ENCODE measurements at places on chromosomes 16 and 17.

GRCh38 chr17:43546319-43547188, at the start of gene ETV4:
ETV4 (minus strand) TSS chr17:43546340; CDS start chr17:43545617, 723 bp downstream.
- peak; percentile 91 for DNase-seq
- H3K4me3 ChIP-seq = peak within 1 kb of the TSS; percentile 71
- H3K27ac ChIP-seq = no peak within 1 kb of the TSS
- peaks cover 73% of the 10 kb centered on the region for H3K27me3 ChIP-seq
- H3K36me3 ChIP-seq = no peaks in the 10 kb centered on the region

GRCh38 chr16:67593288-67593687, 31.0 kb downstream of the CTCF start:
- H3K27ac ChIP-seq = no peak overlapping the region
- H3K27me3 ChIP-seq = no peaks in the 10 kb centered on the region
- DNase-seq = no peak
- H3K4me1 ChIP-seq = no peaks in the 10 kb centered on the region

DNA sequence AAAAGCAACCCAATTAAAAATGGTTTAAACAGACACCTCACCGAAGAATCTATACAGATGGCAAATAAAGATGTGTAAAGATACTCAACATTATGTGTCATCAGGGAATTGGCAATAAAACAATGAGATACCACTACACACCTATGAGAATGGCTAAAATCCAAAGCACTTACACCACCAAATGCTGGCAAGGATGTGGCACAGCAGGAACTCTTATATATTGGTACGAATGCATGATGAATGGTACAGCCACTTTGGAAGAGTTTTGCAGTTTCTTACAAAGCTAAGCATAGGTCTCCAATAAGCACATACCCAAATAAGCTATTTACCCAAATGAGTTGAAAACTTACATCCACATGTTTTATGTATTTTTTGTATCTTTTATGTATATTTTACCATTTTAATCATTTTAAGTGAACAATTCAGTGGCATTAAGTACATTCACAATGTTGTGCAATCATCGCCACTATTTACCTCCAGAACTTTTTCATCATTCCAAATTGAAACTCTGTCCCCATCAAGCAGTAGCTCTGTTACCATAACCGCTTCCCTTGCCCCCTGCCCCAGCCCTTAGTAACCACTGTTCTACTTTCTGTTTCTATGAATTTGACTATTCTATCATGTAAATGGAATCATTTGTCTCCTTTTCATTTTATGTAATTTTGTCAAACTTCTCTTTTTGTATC, 6.7 kb upstream of the ALDH3A2 start:
- H3K4me3 ChIP-seq = no peak overlapping the region
- H3K27me3 ChIP-seq = no peaks in the 10 kb centered on the region
- DNase-seq = no peak
- no peaks in the 10 kb centered on the region for H3K36me3 ChIP-seq
- H3K4me1 ChIP-seq = peaks cover 7% of the 10 kb centered on the region

DNA sequence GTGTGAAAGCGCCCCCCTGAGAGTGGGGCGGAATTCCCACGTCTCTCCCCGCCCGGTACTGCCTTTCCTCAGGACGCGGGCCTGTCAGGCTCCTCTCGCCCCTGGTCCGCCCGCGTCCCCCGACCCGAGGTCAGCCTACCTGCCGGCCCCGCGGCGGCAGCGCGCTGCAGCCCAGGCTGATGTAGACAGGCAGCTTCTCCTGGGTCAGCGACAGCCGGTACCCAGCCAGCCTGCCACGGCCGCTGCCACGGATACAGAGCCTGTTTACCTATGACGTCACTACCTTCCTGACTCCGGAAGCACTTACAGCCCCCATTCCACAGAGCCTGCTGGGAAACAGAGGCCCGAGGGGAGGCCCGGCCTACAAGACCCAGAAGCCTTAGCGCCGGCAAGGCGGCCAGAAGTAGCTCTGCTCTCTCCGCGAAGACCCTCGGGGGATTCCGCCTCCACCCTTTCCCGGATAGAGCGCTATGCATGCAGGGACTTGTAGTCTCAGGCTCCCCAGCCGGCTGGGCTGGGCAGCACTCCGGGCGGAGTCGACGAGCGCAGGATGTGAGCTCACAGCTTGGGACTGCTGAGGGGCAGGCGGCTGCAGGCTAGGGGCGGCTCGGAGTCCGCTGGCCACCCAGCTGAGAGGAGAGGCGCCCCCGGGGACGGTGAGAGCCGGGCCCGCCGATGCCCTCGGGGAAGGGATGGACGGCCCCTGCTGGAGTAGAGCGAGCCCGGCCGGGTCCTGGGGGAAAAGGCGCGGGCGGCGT, at the start of the genes IFT20 and TNFAIP1:
Gene IFT20 (minus strand): TSS at position 272 of the 758 bp plus-strand sequence. CDS start 3,487 bp downstream, outside the sequence.
Gene TNFAIP1 (plus strand): TSS at position 561 of the 758 bp plus-strand sequence. CDS start 3,761 bp downstream, outside the sequence.
- peak within 1 kb of the TSS; percentile 61 for H3K27ac ChIP-seq
- H3K4me1 ChIP-seq = peaks cover 18% of the 10 kb centered on the region
- peak within 1 kb of the TSS; percentile 91 for H3K4me3 ChIP-seq
- no peaks in the 10 kb centered on the region for H3K36me3 ChIP-seq
- DNase-seq = peak; percentile 99
- H3K27me3 ChIP-seq = no peaks in the 10 kb centered on the region

GRCh38 chr16:17078931-17079631, 391.7 kb downstream of the XYLT1 start:
- no peaks in the 10 kb centered on the region for H3K4me1 ChIP-seq
- H3K36me3 ChIP-seq = no peaks in the 10 kb centered on the region
- no peak for DNase-seq
- no peak overlapping the region for H3K4me3 ChIP-seq

- no peak overlapping the region for H3K27ac ChIP-seq
- no peak for DNase-seq
- no peaks in the 10 kb centered on the region for H3K36me3 ChIP-seq
- H3K4me1 ChIP-seq = no peaks in the 10 kb centered on the region
- no peaks in the 10 kb centered on the region for H3K27me3 ChIP-seq
- no peak overlapping the region for H3K4me3 ChIP-seq
Measured at GRCh38 chr16:14061732-14062259, 9.3 kb upstream of the MRTFB start.

- H3K36me3 ChIP-seq = no peaks in the 10 kb centered on the region
- H3K27me3 ChIP-seq = no peaks in the 10 kb centered on the region
- no peak overlapping the region for H3K27ac ChIP-seq
- no peak overlapping the region for H3K4me3 ChIP-seq
- peaks cover 15% of the 10 kb centered on the region for H3K4me1 ChIP-seq
- no peak for DNase-seq
Measured at GRCh38 chr17:45371414-45372324, 54.8 kb upstream of the MAP3K14 start.

DNA sequence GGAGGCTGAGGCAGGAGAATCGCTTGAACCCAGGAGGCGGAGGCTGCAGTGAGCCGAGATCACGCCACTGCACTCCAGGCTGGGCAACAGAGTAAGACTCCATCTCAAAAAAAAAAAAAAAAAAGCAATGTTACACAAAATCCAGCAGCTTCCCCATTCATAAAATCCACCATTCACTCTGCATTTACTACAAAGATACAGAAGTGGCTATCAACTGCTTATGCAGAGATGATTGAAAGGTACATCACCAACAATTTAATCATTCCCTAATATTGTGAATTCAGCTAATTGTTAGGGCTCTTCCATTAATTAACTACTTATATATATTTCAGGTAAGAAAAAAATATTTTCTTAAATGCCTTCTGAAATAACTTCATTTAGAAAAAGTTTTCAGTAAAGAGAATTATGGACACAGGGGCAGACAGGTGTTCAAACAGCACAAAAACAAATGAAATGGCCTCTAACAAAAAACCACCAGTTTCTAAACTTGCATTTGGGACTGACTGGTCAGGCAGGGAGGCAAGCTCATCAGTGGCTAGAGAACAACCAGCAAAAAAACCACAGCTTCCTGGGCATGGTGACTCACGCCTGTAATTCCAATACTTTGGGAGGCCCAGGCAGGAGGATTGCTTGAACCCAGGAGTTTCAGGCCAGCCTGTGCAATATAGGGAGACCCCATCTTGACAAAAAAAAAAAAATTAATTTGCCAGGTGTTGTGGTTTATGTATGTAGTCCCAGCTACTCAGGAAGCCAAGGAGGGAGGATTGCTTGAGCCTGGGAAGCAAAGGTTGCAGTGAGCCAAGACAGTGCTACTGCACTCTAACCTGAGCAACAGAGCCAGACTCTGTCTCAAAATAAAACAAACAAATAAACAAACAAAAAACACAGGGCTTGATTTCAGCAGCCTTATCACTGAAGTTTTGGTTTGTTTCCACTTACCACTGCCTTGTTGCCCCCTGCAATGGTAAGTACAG, 26.3 kb downstream of the ERN1 start:
- H3K27ac ChIP-seq = peak overlapping the region; percentile 90
- no peaks in the 10 kb centered on the region for H3K36me3 ChIP-seq
- peak; percentile 81 for DNase-seq
- no peaks in the 10 kb centered on the region for H3K27me3 ChIP-seq
- no peak overlapping the region for H3K4me3 ChIP-seq

DNA sequence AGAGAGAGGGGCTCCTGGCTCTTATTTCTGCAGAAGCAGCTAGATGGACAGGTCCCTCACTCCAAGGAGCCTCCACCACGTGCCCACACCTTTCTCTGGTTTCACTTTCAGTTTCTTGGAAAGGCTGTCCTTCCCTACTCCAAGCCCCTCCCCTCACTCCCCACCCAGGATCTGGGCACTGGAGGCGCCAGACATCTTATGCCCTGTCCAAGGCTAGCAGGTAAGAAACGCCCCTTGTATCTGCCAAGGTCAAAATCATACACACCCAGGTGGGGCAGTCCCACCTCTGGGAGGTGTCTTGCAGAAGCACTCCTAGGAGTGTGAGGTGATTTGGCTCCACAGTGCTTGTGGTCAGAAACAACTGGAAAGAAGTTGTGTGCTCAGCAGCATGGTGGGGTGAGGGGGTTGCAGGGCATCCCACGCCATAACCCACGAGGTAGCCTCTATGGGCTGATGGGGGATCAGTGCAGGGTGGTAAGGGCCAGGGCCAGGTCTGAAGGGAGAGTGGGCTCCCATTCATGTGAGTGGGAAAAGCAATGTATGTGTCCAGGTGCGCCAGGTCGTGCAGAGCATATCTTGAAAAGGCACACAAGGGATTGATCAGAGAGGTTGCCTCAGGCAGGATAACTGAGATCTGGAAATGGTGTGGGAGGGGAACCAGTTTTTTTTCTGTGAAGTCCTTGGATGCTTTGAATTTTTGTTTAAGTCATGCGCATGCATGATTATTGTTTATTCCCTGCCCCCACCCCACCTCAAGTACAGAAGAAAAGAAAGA, 31.8 kb upstream of the PRM1 start:
- H3K27ac ChIP-seq = peak overlapping the region; percentile 24
- no peaks in the 10 kb centered on the region for H3K36me3 ChIP-seq
- H3K4me1 ChIP-seq = peaks cover 46% of the 10 kb centered on the region
- peak; percentile 52 for DNase-seq

DNA sequence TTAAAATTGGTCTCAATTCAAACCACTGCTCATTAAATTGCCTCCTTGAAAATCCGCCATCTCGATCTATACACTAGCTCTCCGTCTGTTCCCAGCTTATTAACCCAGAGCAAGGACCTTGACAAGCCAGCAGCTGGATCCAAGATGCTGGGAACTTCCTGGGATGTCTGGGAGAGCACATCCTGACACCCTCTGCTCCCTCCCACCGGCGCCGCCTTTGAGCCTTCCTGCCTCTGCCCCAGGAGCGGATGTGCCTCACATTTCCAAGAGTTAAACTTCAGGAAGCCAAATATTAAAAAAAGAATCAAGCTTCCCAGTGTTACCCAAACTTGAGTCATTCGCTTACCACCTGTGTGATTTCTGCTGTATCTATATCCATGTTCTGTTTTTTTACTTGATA, 107.9 kb downstream of the HAPSTR1 start:
- H3K36me3 ChIP-seq = no peaks in the 10 kb centered on the region
- H3K27me3 ChIP-seq = no peaks in the 10 kb centered on the region
- no peaks in the 10 kb centered on the region for H3K4me1 ChIP-seq
- DNase-seq = no peak

DNA sequence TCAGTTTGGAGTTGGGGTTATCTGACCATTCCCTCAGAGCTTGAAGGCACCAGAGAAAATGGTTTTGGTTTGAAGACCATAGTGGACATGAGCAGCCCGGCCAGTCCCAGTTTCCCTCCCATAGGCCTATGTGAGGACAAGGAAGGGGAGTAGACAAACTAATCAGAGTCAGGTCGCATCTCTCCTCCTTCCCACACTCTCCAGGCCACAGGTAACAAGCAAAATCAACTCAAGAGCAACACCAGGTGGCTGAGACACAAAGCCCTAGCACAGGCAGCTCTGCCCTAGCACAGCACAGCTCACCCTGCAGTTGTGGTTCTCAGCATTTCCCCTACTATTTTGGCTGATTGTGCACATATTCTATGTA, 7.2 kb downstream of the SUPT4H1 start:
- H3K4me3 ChIP-seq = peak overlapping the region; percentile 36
- peak; percentile 89 for DNase-seq
- no peaks in the 10 kb centered on the region for H3K27me3 ChIP-seq
- peak overlapping the region; percentile 96 for H3K27ac ChIP-seq

GRCh38 chr17:34424814-34425491, 61.9 kb upstream of the CCL1 start:
- no peak overlapping the region for H3K4me3 ChIP-seq
- no peak for DNase-seq
- H3K27me3 ChIP-seq = no peaks in the 10 kb centered on the region
- peaks cover 9% of the 10 kb centered on the region for H3K4me1 ChIP-seq
- H3K27ac ChIP-seq = no peak overlapping the region
- H3K36me3 ChIP-seq = no peaks in the 10 kb centered on the region

- H3K4me1 ChIP-seq = peaks cover 34% of the 10 kb centered on the region
- DNase-seq = no peak
- H3K36me3 ChIP-seq = no peaks in the 10 kb centered on the region
- H3K27ac ChIP-seq = no peak overlapping the region
Measured at GRCh38 chr16:67166110-67166547, 1.6 kb downstream of the HSF4 start.

All from MM.1S (cell line).